ENCODE measurements at places on chromosomes 12 and 14. TPM values are rescaled to one million over a fixed set of nuclear protein-coding genes. Genes with fewer than 3 reads are reported as not detected.

The OASL gene
- 0.73 TPM for total RNA-seq

The CELA1 gene
- not detected for total RNA-seq

The CABP1 gene
- total RNA-seq: 3.8 TPM

The GALNT6 gene
- 1.1 TPM for total RNA-seq

The ADAM21 gene
- total RNA-seq: 0.48 TPM

The YARS2 gene
- 10.7 TPM for total RNA-seq

DNA sequence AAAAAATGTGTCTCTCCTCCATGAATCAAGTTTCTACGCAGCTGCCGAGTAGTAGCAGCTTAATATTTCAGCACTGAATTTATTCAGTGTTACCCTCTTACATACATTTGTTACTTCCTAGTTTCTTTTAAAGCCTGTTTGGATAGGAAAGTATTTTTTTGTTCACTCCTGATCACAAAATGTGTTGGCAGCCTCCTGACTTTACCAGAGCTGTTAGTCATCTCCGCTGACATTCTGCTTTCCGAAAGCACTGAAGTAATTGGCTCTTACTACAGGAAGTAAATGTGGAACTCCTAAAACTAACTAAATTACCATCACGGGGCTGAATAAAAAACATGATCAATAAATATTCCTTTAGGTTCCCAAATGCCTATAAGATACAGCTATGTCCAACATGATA, 225.5 kb downstream of the EPS8 start:
- DNase-seq: no peak

DNA sequence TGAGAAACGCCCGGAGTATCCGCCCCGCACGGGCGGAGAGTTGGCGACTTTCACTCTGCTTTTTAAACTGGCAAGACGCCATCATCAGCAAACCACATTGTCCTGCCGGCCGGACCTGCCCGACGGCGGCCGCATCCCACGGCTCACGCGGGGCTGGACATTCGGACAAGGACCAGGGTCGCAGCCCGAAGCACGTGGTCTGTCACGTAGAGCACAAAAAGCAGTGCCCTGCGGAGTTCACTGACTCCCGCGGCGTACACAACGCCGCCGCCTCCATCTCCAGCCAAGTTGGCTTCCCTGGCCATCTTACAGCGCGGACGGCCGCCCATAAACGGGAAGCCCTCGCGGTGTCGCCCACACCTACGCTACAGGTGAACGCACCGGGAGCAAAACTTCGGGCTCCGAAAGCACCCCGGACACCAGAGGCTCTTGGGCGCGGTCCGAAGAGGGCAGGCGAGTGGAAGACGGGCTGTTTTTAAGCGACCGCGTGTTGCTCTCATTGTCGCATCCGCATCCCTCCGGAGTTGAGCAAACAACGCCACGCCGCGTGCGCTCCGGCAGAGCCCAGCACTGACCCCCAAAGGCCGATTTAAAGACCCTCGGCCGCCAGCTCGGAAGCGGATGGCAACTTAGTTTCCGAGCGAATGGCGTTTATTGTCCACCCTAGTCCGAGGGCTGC, 966 bp downstream of the SINHCAF start:
- no peak for DNase-seq

- no peak for DNase-seq
Observed at GRCh38 chr14:53947452-53948204, 9.0 kb downstream of the BMP4 start.

GRCh38 chr14:94480809-94481208, 4.8 kb upstream of the SERPINA9 start:
- no peak for DNase-seq

- no peak for DNase-seq
Observed at GRCh38 chr14:34164162-34164864, 213.4 kb upstream of the EGLN3 start.

DNA sequence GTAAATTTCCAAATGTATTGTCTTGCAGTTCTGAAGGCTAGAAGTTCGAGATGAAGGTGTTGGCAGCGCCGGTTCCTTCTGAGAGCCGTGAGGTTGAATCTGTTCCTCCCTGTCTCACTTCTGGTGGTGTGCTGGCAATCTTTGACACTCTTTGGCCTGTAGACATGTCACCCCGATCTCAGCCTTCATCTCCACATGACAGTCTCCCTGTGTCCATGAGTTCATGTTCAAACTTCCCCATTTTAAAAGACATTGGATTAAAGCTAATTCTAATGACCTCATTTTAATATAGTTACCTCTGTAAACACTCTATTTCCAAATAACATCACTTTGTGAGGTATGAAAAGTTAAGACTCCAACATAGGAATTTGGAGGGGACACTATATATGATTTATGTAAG, 4.1 kb upstream of the RBM19 start:
- no peak for DNase-seq

GRCh38 chr14:101109347-101109638, 205.8 kb upstream of the RTL1 start:
- no peak for DNase-seq

GRCh38 chr14:73234586-73235394, 2.5 kb upstream of the PAPLN start:
- DNase-seq: no peak

- no peak for DNase-seq
Observed at GRCh38 chr14:22438742-22439141, 150.3 kb downstream of the DAD1 start.

- no peak for DNase-seq
Observed at GRCh38 chr14:100827101-100828021, 1.4 kb downstream of the MEG3 start.

- no peak for DNase-seq
Observed at GRCh38 chr12:71638499-71638898, 25.1 kb downstream of the ZFC3H1 start.

DNA sequence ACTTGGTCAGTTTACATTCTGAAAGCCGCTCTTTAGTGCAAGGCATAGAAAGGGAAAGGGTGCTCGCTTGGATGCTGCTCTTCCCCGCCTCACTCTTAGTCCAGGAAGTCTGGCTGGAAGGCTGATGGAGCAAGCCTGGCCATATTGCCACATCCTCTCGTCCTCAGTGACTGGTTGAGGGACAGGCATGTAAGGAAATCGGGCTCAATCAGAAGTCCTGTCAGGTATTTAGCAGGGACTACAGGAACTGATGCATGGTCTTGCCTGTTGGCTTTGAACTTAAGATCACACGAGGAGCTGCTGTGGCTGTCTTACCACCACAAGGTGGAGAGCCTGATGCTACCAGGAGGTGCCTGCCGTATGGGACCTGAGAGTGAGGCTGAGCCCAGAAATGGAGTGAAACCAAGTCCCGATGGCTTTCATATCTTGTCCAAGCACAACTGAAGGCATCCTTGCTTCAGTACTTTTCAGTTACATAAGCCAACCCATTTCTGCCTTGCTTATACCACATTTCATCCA, 10.7 kb upstream of the C12orf75 start:
- no peak for DNase-seq

DNA sequence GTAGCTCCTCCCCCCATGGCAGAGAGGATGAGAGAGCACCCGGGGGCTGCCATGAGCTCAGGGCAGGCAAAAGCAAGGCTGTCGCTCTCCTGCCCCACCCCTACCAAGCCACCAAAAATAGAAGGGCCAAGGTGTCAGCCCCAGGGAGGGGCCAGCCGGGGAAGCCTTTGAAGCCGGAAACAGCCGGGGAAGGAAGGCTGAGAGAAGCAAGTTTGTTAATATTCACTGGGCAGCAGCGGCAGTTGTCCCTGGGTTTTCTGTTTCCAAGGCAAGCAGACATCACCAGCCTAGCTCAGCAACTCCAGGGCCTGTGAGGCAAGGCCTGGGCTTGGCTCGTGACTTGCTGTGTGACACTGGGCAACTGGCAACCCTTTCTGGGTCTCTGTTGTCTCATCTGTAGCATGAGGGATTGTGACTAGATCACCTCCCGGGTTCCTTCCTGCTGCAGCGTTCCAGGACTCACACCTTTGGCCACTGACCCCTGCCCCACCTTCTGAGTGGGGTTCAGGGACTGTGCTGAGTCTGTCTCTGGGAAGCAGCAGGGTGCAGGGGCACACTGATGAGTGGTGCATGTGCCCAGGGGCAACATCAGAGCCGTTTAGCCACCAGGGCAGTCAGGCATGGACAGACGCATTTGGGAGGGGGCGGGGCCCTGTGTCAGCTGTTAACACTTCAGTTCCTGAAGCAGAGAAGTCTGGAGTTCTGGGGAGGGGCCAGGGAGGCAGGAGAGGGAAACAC, 24.3 kb downstream of the SYNDIG1L start:
- peak; percentile 35 for DNase-seq

DNA sequence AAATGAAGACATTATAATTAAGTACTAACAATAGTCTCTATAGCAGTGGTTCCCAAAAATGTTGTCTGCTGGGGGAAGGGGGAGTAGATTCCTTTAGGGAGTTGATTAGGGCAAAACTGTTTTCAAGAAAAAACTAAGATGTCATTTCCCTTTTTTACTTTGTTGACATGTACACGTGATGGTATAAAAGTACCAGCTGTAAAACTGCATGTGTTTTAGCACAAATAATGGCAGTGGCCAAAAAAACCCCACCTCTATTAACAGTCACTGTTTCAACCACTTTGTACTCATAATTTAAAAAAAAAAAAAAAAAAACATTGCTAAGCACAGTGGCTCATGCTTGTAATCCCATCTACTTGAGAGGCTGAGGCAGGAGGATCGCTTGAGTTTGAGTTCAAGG, 61.7 kb downstream of the PPP1R12A start:
- no peak for DNase-seq

Data from heart left ventricle (tissue), 16 donors.